ENCODE measurements at places on chromosomes 5 and 9. TPM values are rescaled to one million over a fixed set of nuclear protein-coding genes. Genes with fewer than 3 reads are reported as not detected.

TPD52L3 gene
- total RNA-seq, result not detected

DNA sequence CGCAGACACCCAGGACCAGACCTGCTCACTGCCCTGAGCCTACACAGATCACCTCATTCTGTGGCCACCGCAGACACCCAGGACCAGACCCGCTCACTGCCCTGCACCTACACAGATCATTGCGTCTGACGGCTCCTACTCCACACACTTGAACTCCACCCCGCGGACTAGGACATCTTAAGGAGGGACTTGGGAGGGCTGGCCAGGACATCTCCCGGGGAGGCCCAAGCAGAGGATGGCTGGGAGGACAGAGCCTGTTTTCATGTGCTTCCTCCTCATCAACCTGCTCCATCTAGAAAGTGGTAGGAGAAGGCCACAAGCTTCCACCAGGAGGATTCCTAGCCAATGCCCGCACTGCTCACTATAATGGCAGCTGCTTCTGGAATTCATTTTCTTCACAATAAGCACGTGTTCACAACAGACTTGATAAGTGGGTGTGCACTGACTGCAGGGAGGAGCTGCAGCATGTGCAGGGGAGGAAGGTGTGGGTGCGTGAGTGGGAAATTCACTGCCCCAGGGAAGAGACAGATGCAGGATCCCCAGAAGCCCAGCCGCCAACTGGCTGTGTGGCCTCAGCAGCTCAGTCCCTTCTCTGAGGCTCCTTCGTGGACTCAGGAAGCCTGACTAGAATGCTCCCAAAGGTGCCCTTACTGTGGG, 64.8 kb downstream of the AK8 start:
- H3K27ac ChIP-seq, result no peak overlapping the region
- no peaks in the 10 kb centered on the region for H3K27me3 ChIP-seq
- no peak for DNase-seq
- H3K4me3 ChIP-seq, result no peak overlapping the region
- no peaks in the 10 kb centered on the region for H3K36me3 ChIP-seq
- H3K4me1 ChIP-seq, result no peaks in the 10 kb centered on the region

GRCh38 chr9:125049212-125050049, 93.9 kb downstream of the SCAI start:
- H3K4me3 ChIP-seq, result no peak overlapping the region
- H3K27me3 ChIP-seq, result no peaks in the 10 kb centered on the region
- H3K4me1 ChIP-seq, result no peaks in the 10 kb centered on the region

DNA sequence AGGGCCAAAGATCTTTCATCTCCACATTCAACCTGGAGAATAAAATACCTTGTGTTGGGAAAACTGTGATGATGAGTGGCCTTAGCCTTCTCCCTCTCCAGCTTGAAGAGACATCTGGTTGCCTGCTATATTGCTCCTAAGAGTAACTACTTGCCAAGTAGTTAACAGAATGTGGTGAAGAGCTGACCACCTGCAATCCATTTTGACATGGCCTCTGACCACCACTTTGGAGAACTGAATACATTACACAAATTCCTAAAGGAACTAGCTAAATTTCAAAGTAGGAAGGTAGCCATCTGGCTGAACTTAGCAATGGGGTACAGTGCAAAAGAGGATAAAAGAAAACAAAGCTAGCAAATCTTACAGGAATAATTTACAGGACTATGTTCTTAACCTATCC, 7.2 kb downstream of the TBCA start:
- peaks cover 5% of the 10 kb centered on the region for H3K4me1 ChIP-seq
- peaks cover 2% of the 10 kb centered on the region for H3K27me3 ChIP-seq
- no peak overlapping the region for H3K27ac ChIP-seq
- no peak overlapping the region for H3K4me3 ChIP-seq
- peaks cover 41% of the 10 kb centered on the region for H3K36me3 ChIP-seq
- DNase-seq, result no peak

RPL12 gene
- total RNA-seq, result 1,710 TPM

NEUROG1 gene
- not detected for total RNA-seq

- DNase-seq, result peak; percentile 83
- no peak overlapping the region for H3K27ac ChIP-seq
- H3K4me1 ChIP-seq, result peaks cover 2% of the 10 kb centered on the region
Observed at GRCh38 chr5:174720612-174721529, 3.5 kb upstream of the MSX2 start.

DNA sequence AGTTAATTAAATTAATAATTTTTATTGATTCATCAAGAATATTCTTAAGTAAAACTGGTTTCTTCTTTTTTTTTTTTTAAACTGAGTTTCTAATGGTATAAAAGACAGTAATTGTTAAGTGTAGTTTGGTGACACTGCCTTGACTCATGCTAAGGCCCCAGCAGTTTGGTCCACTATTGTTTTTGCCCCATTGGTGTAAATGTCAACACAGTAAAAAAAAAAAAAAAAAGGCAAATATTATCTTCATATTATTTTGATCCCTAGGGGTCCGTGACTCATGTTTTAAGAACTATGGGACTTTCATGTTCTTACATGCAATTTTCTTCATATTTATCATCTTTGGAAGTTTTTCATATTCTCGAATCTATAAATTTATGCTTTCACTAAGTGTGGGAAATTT, 29.2 kb upstream of the JAK2 start:
- H3K36me3 ChIP-seq, result peaks cover 20% of the 10 kb centered on the region
- no peaks in the 10 kb centered on the region for H3K27me3 ChIP-seq
- no peak overlapping the region for H3K4me3 ChIP-seq
- DNase-seq, result no peak
- H3K27ac ChIP-seq, result no peak overlapping the region

DNA sequence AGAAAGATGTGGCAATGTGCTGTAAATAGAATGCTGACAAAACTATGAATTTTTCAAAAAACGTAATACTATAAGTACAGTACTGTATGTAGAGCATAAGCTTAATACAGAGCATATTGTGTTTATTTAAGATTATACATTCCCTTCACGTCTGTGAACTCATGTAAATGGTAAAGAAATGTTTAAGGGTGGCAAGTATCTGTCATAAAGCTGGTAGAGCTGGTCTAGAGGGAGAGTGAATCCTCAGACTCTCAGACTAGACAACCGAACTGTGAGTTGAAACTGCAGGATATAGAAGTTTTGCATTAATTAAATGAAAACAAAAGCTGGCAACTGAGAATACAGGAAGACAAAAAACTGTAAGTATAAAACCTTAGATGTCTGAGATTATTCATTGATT, 87.3 kb upstream of the ANXA1 start:
- no peak for DNase-seq
- no peaks in the 10 kb centered on the region for H3K4me1 ChIP-seq
- no peaks in the 10 kb centered on the region for H3K27me3 ChIP-seq
- no peak overlapping the region for H3K4me3 ChIP-seq
- no peaks in the 10 kb centered on the region for H3K36me3 ChIP-seq
- no peak overlapping the region for H3K27ac ChIP-seq

- H3K27ac ChIP-seq, result no peak overlapping the region
- H3K4me3 ChIP-seq, result no peak overlapping the region
- DNase-seq, result no peak
- H3K4me1 ChIP-seq, result no peaks in the 10 kb centered on the region
Observed at GRCh38 chr5:3604501-3604900, 8.9 kb downstream of the IRX1 start.

S1PR3 gene
- 3.3 TPM for total RNA-seq

GRCh38 chr9:107144475-107144874, 138.6 kb upstream of the RAD23B start:
- no peak overlapping the region for H3K27ac ChIP-seq
- H3K4me3 ChIP-seq, result no peak overlapping the region
- no peak for DNase-seq
- H3K27me3 ChIP-seq, result no peaks in the 10 kb centered on the region
- no peaks in the 10 kb centered on the region for H3K4me1 ChIP-seq
- H3K36me3 ChIP-seq, result no peaks in the 10 kb centered on the region

PCDHGB3 gene
- 1.6 TPM for total RNA-seq

DNA sequence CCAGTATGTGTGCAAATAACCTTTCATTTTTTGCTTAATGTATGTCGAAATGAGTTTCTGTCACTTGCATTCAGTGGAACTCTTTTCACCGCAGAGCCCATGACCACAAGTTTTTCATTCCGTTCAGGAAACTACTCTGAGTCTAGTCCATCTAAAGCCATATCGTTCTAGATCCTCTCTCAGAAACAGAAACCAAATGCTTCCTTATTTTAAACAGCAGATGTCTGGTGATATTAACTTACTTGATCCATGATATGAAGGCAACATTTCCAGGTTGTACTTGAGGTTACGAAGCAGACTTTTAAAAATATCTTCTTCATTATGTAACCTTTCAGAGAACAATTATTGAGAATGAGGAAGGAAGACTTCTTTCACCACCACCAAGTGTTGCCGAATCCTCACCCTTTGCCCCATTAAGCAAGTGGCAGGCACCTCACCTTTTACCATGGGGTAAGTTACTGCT, 72.4 kb upstream of the GNAQ start:
- no peaks in the 10 kb centered on the region for H3K4me1 ChIP-seq
- no peak overlapping the region for H3K27ac ChIP-seq
- no peaks in the 10 kb centered on the region for H3K27me3 ChIP-seq
- H3K36me3 ChIP-seq, result no peaks in the 10 kb centered on the region

DNA sequence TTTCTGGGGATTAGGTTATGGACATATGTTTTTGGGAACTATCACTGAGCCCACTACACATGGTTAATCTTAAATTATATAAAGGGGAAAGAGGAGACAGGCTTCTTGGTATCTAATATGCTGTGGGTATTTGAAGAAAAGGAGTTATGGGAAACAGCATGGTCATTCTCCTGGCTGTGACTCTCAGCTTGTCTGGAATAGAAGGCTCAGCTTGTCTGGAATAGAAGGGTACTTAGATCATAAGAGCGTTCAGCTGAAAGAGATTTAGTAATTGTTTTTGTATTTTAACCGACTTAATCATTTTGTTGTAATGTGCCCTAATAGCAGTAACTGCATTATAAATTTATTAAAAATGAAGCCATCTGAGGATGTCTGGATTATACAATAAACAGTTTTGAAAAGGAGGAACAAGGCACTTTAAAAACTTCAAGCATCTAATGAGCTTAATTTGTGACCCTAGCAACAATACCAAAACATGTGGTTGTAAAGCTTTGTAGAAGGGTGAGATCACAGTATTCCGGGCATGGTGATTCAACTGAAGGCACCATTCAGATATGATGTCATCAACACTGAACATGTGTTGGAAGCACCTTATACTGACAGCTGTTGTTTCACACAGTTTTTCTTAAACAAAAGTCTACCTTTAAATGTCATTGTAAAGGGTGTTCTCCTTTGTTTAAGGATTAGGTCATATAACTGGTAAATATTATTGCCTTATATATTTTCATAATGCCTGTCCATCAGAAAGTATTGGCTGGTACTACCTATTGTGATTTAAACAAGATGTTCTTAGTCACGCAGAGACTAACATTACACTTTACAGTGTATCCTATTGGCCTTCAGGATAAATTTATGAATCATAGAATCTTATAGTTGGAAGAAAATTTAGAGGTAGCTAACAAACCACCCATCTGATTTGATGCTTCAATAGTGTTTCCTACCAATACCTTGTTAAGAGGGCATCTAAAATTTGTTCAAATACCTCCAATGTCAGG, 2174.1 kb upstream of the WWC1 start:
- H3K27ac ChIP-seq, result no peak overlapping the region
- H3K4me1 ChIP-seq, result no peaks in the 10 kb centered on the region
- H3K36me3 ChIP-seq, result no peaks in the 10 kb centered on the region
- DNase-seq, result no peak

- peaks cover 4% of the 10 kb centered on the region for H3K36me3 ChIP-seq
- DNase-seq, result no peak
- no peaks in the 10 kb centered on the region for H3K4me1 ChIP-seq
- no peak overlapping the region for H3K27ac ChIP-seq
- no peaks in the 10 kb centered on the region for H3K27me3 ChIP-seq
Observed at GRCh38 chr5:16854351-16854750, 81.7 kb downstream of the MYO10 start.

WWC1 gene
- 28.2 TPM for total RNA-seq

CCL27 gene
- 0.28 TPM for total RNA-seq

PCDHA12 gene
- total RNA-seq, result 7.2 TPM

DNA sequence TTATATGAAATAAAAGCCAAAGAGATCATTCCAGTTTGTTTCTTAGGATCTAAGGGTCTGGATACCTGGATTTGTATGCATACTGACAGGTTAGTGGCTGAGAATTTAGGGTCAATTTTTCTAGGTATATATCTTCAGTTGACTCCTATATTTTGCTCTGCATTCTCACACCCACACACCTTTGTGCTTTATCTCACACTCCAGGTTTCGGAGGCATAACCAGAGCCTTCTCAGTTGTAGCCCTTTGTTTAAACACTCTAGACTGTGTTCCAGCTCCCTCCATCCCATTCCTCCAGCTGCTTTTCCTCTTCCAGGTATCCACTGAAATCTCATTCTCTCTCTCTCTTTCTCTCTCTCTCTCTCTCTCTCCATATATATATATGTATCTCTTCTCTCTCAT, 10.6 kb upstream of the MOCS2 start:
- no peak overlapping the region for H3K4me3 ChIP-seq
- H3K4me1 ChIP-seq, result no peaks in the 10 kb centered on the region
- no peak for DNase-seq
- no peaks in the 10 kb centered on the region for H3K36me3 ChIP-seq
- H3K27me3 ChIP-seq, result no peaks in the 10 kb centered on the region

GRCh38 chr9:28961623-28962022, 1388.3 kb upstream of the C9orf72 start:
- DNase-seq, result no peak
- no peak overlapping the region for H3K4me3 ChIP-seq
- H3K27me3 ChIP-seq, result no peaks in the 10 kb centered on the region
- H3K27ac ChIP-seq, result no peak overlapping the region

- H3K4me1 ChIP-seq, result peaks cover 2% of the 10 kb centered on the region
- no peaks in the 10 kb centered on the region for H3K36me3 ChIP-seq
- no peak overlapping the region for H3K4me3 ChIP-seq
- no peak for DNase-seq
- H3K27ac ChIP-seq, result no peak overlapping the region
Observed at GRCh38 chr9:26779062-26779461, 113.5 kb downstream of the CAAP1 start.

DNA sequence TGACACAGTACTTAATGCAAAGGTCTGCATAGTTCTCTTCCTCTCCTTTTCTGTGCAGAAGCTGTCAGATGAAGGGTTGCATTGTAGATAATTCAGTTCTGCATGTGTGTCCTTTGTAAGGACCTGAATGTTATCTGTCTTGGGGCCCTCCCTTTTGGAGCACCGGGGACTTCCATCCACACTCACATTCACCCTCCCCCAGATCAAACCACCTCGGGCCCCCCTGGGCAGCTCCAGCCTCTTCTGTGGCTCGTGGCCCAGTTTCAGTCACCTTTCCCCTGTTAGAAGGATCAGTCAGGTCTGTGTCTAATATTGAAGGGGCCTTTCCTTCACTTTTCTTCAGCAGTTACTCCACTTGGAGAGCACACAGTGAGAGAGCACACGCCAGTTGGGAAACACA, 11.0 kb downstream of the DMRT1 start:
- DNase-seq, result no peak
- no peaks in the 10 kb centered on the region for H3K27me3 ChIP-seq
- H3K36me3 ChIP-seq, result no peaks in the 10 kb centered on the region
- H3K4me3 ChIP-seq, result no peak overlapping the region
- H3K27ac ChIP-seq, result no peak overlapping the region

DNA sequence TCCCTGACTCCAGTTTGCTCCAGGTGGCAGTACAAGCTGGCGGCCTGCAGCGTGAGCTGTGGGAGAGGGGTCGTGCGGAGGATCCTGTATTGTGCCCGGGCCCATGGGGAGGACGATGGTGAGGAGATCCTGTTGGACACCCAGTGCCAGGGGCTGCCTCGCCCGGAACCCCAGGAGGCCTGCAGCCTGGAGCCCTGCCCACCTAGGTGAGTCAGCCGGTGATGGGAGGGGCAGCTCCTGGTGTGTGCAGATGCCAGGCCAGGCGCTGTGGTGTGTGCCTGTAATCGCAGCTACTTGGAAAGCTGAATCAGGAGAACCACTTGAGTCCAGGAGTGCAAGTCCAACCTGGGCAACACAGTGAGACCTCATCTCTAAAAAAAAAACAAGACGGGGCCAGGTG, 10.0 kb upstream of the CACFD1 start:
- no peaks in the 10 kb centered on the region for H3K36me3 ChIP-seq
- H3K4me3 ChIP-seq, result no peak overlapping the region
- no peak overlapping the region for H3K27ac ChIP-seq
- H3K4me1 ChIP-seq, result no peaks in the 10 kb centered on the region
- no peaks in the 10 kb centered on the region for H3K27me3 ChIP-seq
